ENCODE measurements at places on chromosomes 2 and 18. TPM values are rescaled to one million over a fixed set of nuclear protein-coding genes. Genes with fewer than 3 reads are reported as not detected.

EPB41L5 gene
- total RNA-seq = 65.7 TPM

PROC gene
- 0.25 TPM for total RNA-seq

DNA sequence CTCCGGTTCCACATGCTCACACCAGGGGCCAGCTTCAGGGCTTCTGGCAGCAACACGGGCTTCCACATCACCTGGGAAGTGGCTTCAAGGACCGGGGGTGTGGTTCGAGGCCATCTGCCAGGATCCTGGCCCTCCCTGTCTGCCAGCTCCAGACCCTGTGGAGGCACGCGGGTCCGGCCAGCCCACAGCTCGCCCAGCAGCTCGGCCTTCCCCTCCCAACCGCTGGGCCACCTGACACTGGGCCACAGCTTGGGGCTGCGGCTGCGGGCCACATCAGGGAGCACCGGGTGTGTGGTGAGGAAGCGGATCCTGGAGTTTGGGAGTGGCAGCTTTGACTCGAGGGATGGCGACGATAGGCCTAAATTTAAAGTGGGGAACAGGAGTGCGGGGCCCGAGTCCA lies 7.0 kb downstream of the C2orf81 start:
- no peak overlapping the region for H3K4me3 ChIP-seq
- no peaks in the 10 kb centered on the region for H3K27me3 ChIP-seq
- H3K4me1 ChIP-seq = no peaks in the 10 kb centered on the region
- H3K36me3 ChIP-seq = no peaks in the 10 kb centered on the region

DNA sequence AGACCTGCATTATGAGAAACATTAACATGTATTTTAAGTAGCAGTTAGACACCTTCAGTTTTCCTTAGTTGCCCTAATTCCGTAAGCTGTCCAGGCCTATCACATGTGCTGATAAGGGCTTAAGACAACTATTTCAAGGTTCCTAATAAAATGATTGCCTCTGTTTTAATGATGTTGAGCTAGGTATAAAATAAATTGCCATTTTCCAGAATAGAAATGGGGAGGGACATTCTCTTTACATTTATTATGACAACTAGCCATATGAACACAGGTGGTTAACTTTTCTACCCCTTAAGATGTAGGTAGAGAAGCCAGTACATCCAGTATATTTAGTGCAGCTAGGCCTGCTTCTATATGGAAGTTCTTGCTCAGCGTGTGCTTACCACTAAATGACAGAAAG lies 65.9 kb downstream of the SOCS6 start:
- no peak overlapping the region for H3K27ac ChIP-seq
- no peaks in the 10 kb centered on the region for H3K27me3 ChIP-seq
- DNase-seq = no peak
- H3K4me1 ChIP-seq = peaks cover 7% of the 10 kb centered on the region
- H3K4me3 ChIP-seq = no peak overlapping the region

GRCh38 chr2:33482518-33482917 lies 6.1 kb downstream of the RASGRP3 start:
- H3K4me1 ChIP-seq = peaks cover 4% of the 10 kb centered on the region
- H3K4me3 ChIP-seq = no peak overlapping the region
- H3K27ac ChIP-seq = no peak overlapping the region
- no peaks in the 10 kb centered on the region for H3K27me3 ChIP-seq
- no peaks in the 10 kb centered on the region for H3K36me3 ChIP-seq

All from neural progenitor cell (in vitro differentiated cells).